Stimulated activated CD4-positive, alpha-beta T cell treated with anti-CD3 and anti-CD28 coated beads, TNF-alpha, amount 100 ng/mL, for 48 hours (primary cell): ENCODE measurements at places on chromosomes 1 and 21.

DNA sequence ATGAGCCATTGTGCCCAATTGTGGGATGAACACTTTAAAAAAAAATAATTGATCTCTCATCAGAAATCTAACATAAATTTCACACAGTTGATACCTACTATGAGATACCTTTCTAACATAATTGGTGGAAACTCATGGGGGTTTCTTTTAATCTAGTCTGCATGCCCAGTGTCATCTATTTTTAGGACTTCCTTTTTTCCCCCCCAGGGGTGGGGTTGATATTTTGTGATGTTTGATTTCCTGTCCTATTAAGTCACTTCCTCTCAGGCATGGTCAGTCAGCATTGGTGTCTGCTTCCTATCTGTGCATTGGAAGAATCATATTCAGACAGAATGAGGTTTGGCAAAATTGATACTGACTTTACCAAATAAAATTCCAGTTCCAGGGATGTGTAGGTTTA, 21.5 kb downstream of the NFYC start:
- no peak for DNase-seq

GRCh38 chr21:41754479-41754891, 12.4 kb downstream of the RIPK4 start:
- DNase-seq: no peak

DNA sequence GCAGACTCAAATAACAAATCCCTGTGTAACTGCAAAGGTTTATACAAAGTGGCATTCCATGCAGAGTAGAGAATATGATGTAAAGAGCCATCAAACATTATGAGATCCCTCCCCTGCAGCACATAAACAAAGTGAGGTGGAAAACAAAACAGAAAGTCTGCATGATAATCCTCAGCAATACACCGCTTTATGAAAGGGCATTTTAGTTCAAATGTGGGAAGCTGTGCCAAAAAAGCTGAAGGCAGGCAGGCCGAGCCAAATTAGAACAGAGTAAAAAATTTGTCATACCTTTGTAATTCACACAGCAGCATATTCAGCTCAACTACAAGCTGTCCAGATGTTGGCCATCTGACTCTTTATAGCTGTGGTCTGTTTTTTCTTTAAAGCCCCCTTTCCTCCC, 113.5 kb downstream of the LHX9 start:
- DNase-seq: no peak

- DNase-seq: no peak
These were observed 13.3 kb downstream of the FAM151A start for GRCh38 chr1:54610048-54610447.

DNA sequence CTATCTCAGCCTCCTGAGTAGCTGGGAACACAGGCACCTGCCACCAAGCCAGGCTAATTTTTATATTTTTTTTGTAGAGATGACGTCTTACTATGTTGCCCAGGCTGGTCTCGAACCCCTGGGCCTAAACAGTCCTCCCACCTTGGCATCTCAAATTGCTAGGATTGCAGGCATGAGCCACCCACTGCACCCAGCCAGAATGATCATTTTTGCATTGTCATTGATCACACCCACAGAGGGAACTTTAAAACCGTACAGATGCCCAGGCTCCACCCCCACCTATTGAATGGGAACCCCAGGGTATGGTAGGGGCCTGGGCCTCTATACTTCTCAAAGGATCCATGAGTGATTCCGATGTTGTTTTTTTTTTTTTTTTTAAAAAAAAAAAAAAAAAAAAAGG, 36.7 kb downstream of the ETNK2 start:
- no peak for DNase-seq

DNA sequence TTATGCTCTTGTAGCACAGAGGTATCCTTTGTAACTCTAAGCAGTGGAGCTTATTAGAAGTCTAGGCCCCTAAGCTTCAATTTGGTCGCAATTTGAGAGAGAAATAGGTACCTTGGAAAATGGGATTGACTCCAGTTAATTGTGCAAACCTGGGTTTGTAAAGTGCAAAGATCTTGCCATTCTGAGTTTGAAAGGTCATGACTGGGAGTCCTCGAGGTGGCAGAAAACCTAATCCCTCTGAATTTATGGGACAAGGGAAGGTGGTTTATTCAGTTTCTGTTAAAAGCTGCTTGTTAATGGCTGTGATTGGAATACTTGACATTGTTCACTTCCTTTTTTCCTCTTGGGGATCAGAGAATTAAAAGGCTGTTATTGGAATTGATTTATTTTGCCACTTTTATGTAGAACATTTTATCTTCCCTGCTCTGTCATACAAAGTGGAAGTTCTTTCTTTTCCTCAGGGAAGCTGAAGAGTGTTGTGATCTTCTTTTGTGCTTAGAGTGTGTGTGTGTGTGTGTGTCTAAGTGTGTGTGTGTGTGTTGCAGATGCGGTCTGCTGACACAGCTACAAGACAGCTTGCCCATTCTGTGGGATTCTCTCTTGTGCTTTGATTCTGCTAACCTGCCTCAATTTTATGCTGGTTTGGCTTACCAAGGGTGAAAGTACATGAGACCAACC, 144.5 kb downstream of the SPATA46 start:
- no peak for DNase-seq

GRCh38 chr1:164790081-164790480, 231.1 kb downstream of the PBX1 start:
- no peak for DNase-seq
